ENCODE measurements at places on chromosomes 6 and 20.

GRCh38 chr6:149153100-149153499 is 164.4 kb upstream of the TAB2 start:
- DNase-seq: no peak

- DNase-seq: no peak
Observed at GRCh38 chr20:33971147-33971975, 22.4 kb upstream of the RALY start.

- DNase-seq: no peak
Observed at GRCh38 chr6:44820759-44821158, 433.3 kb downstream of the CDC5L start.

DNA sequence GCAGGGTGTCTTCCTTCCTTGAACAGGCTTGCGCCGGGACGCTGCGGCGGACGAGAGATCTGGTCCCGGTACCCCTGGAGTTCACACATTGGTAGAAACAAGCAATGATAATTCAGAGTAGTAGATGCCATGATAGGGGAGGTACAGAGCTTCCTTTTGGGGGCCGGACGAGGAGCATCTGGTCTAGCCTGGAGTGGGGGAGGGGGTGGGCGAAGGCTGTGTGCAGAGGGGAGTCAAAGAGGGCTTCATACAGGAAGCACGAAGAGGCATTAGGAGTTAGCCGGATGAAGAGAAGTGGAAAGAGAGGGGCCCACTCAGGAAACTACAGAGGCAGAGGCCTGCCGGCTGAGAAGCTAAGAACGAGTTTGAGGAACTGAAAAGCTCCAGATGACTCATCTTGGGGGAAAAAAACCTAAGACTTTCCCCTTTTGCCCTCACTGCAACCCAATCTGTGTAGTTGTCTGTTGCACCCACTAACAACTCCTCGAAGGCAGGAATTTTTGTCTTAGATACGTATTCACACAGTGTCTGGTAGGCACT is 611 bp downstream of the CNPY3 start:
- peak; percentile 31 for DNase-seq

- no peak for DNase-seq
Observed at GRCh38 chr6:4441981-4442434, 306.6 kb upstream of the ECI2 start.

GRCh38 chr6:17291778-17292177 is 10.6 kb downstream of the RBM24 start:
- DNase-seq: no peak

DNA sequence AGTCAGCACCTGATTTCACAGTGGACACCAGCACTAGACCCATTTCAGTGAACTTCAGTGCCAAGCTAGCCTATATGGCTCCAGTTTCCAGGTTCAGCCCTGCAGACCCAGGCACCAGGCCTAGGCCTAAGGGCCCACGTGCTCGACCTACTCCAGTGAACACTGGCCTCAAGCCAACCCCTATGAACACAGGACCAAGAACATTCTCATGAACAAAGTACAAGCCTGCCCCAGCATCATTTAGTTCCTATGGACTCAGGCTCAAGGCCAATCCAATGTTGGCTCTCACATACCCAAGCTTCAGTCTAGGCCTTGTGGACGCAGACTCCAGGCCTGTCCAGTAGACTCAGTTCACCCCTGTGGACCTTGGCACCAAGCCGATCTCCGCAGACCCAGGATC is 385.5 kb downstream of the DHX35 start:
- DNase-seq: no peak

DNA sequence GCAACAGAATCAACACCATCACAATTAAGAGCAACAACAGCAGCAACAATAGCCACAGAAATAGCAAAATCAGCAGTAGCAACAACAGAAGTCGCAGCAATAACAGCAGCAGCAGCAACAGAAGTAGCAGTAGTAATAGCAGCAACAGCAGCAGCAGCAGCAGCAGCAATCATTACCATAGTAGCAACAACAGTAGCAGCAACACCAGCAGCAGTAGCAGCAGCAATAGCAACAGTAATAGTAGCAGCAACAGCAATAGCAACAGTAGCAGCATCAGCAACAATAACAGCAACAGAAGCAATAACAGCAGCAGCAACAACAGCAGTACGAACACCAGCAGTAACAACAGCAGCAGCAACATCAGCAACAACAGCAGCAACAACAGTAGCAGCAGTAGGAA is 39.8 kb downstream of the SLC22A2 start:
- no peak for DNase-seq

- no peak for DNase-seq
Observed at GRCh38 chr20:45685896-45686295, 15.9 kb upstream of the WFDC11 start.

DNA sequence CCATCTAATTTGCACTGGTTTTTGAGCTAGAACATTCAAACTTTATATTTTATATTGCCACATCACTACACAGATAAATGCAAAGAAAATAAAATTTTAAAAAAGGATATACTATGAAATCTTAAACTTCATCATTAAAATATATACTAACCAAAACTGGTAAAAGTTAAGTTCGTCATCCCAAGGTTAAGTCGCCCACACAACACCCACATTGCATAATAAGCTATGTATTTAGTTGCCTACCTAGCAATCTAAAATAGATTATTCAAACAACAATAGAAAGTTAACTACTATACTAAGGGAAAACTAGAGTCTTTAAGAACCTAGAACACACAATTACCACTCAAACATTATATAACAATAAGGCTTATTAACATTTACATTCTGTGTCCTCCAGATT is 24.5 kb downstream of the PDE10A start:
- DNase-seq: no peak

DNA sequence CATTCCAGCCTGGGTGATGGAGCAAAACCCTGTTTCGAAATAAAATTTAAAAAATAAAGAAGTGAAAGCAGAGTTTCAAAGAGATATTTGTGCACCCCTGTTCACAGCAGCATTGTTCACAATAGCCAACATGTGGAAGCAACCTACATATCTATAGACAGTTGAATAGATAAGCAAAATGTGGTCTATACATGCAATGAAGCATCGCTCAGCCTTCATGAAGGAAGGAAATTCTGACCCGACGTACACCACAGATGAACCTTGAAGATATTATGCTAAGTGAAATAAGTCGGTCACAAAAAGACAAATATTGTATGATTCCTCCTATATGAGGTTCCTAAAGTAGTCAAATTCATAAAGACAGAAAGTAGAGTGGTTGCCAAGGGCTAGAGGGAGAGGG is 6.5 kb upstream of the NCOA6 start:
- no peak for DNase-seq

GRCh38 chr6:42010185-42010891 is 40.0 kb upstream of the TAF8 start:
- no peak for DNase-seq

Data from stimulated activated CD8-positive, alpha-beta memory T cell treated with anti-CD3 and anti-CD28 coated beads, Interleukin-4, amount 100 ng/mL, for 1 hour (primary cell).